Vein endothelial cell (primary cell): ENCODE measurements at places on chromosomes 1 and 21. TPM values are rescaled to one million over a fixed set of nuclear protein-coding genes. Genes with fewer than 3 reads are reported as not detected.

Gene FGR
- total RNA-seq = under 0.01 and 0.19 TPM in 2 replicates

Gene VANGL2
- total RNA-seq = not detected in 2 replicates

Gene FMO1
- total RNA-seq = not detected in 2 replicates

Gene NEK2
- 7.2 and 13.8 TPM in 2 replicates for total RNA-seq

Gene TSSK3
- 0.19 and 0.98 TPM in 2 replicates for total RNA-seq

Gene THEM5
- not detected in 2 replicates for total RNA-seq

Gene KLHDC7A
- not detected in 2 replicates for total RNA-seq

Gene KRTAP10-7
- not detected in 2 replicates for total RNA-seq

Gene PLA2G2F
- total RNA-seq = not detected in 2 replicates

Gene AGTRAP
- 42.9 and 50.6 TPM in 2 replicates for total RNA-seq

Gene CLCA1
- total RNA-seq = not detected in 2 replicates

Gene DIO1
- not detected in 2 replicates for total RNA-seq

Gene PPIAL4G
- not detected in 2 replicates for total RNA-seq

Gene OR2L8
- not detected in 2 replicates for total RNA-seq
